Stimulated activated CD4-positive, alpha-beta T cell treated with anti-CD3 and anti-CD28 coated beads, TNF-alpha, amount 100 ng/mL, for 24 hours (primary cell): ENCODE measurements at places on chromosomes 5 and 9.

GRCh38 chr5:178106556-178107239 is 6.6 kb upstream of the N4BP3 start:
- DNase-seq: no peak

GRCh38 chr5:38029397-38030065 is 189.7 kb upstream of the GDNF start:
- no peak for DNase-seq

DNA sequence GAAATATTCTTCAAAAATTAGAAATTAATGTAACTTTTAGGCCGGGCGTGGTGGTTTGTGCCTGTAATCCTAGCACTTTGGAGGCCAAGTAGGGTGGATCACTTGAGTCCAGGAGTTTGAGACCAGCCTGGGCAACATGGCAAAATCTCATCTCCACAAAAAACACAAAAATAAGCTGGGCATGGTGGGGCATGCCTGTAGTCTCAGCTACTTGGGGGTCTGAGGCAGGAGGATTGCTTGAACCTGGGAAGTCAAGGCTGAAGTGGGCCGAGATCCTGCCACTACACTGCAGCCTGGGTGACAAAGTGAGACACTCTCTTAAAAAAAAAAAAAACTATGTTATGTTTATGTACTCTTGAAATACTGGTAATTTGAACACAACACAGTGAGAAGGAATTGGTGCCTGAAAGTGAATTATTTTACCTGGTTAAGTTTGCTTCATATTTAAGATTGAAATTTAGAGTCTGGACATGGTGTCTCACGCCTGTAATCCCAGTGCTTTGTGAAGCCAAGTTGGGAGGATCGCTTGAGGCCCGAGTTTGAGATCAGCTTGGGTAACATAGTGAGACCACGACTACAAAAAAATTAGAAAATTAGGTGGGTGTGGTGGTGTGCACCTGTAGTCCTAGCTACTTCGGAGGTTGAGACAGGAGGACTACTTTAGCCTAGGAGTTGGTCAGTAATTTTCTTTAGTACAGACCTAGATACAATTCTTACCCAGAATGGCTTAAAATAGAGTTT is 15.0 kb downstream of the ARRDC3 start:
- DNase-seq: no peak

GRCh38 chr5:14896131-14896530 is 24.6 kb upstream of the ANKH start:
- no peak for DNase-seq

- DNase-seq: no peak
Observed at GRCh38 chr9:128081056-128081455, 13.0 kb downstream of the SLC25A25 start.

- no peak for DNase-seq
Observed at GRCh38 chr9:110802416-110803035, 133.9 kb downstream of the MUSK start.

DNA sequence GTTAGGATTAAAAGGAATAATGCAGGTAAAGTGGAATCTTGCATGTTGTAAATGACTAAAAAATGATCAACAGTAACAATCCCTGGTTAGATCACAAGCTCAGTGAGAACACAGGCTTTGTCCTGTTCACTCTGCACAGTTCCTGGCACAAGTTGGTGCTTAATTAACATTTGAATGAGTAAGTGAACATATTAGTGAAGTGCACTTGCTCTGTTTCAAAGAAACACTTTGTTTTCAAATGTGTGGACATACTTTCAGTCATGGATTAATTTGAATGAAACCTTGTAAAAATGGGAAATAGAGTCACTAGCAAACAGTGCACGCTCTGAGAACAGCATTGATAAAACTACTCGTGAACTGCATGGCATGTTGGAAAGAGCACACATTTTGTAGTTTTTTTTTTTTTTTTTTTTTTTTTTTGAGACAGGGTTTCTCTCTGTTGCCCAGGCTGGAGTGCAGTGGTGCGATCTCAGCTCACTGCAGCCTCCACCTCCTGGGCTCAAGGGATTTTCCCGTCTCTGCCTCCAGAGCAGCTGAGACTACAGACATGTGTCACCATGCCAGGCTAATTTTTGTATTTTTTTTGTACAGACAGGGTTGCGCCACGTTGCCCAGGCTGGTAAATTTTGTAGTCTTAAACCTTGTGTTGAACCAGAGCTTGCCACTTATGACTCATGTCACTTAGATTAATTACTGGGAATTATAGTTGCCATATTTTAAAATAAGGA is 159.9 kb downstream of the LURAP1L start:
- DNase-seq: no peak

GRCh38 chr9:107707915-107708441 is 218.4 kb upstream of the KLF4 start:
- DNase-seq: no peak

DNA sequence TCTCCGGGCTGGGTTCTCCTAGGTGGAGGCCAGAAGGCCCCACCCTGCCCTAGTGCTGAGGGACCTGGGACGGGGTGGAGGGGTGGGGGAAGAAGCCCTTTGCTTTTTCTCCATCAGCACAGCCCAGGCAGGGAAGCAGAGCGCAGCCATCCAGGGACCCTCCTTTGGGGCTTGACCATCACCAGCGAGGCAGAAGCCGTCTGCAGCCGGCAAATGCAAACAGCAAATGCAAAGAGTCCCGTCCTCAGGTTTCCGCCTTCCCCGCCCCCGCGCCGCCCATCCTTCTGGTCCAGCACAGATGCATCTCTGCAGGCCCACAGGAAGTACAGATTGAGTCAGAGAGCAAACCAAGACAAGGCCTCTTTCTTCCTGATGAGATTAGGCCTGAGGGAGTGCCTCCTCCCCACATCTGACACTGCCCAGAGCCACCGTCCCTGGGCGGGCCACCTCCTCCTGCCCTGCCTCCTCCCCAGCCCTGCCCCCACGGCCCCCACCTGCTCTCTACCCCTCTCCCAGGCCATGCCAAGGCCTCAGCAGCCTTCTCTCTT is 23.4 kb downstream of the CORO2A start:
- DNase-seq: no peak

- no peak for DNase-seq
Observed at GRCh38 chr9:112332214-112332613, 1.2 kb downstream of the PTBP3 start.

- DNase-seq: no peak
Observed at GRCh38 chr9:124828489-124829333, 24.5 kb upstream of the WDR38 start.

- DNase-seq: no peak
Observed at GRCh38 chr5:180817893-180818674, 15.5 kb upstream of the MGAT1 start.

GRCh38 chr9:109886041-109886440 is 106.0 kb downstream of the PALM2AKAP2 start:
- DNase-seq: no peak

- no peak for DNase-seq
Observed at GRCh38 chr5:83744821-83745220, 24.2 kb upstream of the HAPLN1 start.

DNA sequence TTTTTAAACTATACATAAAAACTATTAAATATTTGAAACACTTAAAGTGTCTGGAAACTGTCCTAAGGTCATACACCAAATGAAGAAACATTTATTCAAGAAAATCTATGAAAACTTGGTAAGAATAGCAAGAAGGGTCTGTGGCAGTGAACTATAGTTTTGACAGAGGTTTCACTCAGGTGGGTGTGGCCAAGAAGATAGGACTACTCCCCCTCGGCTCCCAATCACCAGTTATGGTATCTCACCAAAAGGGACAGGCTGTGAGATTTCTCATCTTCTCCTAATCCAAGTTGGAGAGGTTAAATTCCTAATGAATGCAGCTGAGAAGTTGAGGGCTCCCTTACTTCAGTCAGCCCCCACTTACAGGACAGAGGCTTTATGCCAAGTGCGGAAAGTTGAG is 2.9 kb downstream of the ARSK start:
- no peak for DNase-seq

- DNase-seq: no peak
Observed at GRCh38 chr5:142201471-142201887, 92.9 kb downstream of the NDFIP1 start.

DNA sequence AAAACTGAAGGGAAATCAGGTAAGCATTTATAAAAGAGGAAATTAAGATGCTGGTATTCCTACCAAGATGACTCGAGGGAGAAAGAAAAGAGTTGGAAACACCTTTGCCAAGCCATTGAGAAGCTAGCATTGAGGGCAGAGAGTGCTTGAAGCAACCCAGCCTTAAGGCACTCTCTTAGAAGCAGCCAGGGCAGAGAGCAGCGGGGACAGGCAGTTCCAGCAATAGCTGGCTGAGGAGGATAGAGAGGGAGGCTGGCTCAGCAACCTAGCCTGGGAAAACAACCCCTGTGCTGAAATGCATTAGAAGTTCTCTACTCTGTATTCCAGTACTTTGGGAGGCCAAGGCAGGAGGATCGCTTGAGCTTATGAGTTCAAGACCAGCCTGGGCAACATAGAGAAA is 40.3 kb upstream of the HSPA9 start:
- DNase-seq: no peak

- DNase-seq: no peak
Observed at GRCh38 chr5:36958612-36959011, 82.0 kb downstream of the NIPBL start.
